Mucosa of descending colon (tissue), 3 donors: ENCODE measurements at places on chromosomes 12 and 14. TPM values are rescaled to one million over a fixed set of nuclear protein-coding genes. Genes with fewer than 3 reads are reported as not detected.

The CELA1 gene
- total RNA-seq = not detected

The PRKD1 gene
- total RNA-seq = 10.2 TPM

The CCDC85C gene
- 66.2 TPM for total RNA-seq

The NPFF gene
- total RNA-seq = not detected

The NXPH4 gene
- not detected for total RNA-seq

The ADAM21 gene
- total RNA-seq = 0.10 TPM

The TAS2R13 gene
- 1.1 TPM for total RNA-seq

The SMOC1 gene
- total RNA-seq = 1.2 TPM
